Kasumi-1 (cell line): ENCODE measurements at places on chromosomes 4 and X.
A peak's percentile ranks its signal among the peaks of the same experiment; 100 is the strongest.

DNA sequence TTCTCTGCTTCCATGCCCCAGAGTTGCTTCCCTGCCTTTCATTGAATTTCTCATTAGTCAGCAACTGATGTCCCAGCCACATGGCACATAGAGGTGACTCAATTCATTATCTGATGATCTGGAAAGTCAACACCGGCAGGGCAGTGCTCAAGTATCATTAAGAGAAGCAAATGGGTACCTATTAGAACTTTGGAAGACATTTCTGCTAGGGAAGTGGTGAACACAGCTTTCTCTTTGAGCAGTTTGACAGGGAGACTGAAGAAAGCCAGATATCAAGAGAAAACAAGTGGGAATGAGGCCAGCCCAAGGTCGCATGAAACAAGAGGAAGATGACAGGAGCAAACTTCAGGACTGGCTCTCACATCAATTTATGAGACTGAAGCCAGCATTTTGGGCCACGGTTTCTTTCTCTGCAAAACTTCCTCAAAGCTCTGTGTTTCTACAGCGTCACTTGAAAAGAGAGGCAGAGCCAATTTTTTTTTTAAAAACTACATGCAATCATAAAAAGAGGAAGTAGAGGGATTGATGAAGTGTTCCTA lies 108.3 kb upstream of the RPS6KA3 start:
- DNase-seq = peak; percentile 72

- peak; percentile 46 for DNase-seq
Measured at GRCh38 chr4:43481526-43481925, 589.0 kb downstream of the GRXCR1 start.

DNA sequence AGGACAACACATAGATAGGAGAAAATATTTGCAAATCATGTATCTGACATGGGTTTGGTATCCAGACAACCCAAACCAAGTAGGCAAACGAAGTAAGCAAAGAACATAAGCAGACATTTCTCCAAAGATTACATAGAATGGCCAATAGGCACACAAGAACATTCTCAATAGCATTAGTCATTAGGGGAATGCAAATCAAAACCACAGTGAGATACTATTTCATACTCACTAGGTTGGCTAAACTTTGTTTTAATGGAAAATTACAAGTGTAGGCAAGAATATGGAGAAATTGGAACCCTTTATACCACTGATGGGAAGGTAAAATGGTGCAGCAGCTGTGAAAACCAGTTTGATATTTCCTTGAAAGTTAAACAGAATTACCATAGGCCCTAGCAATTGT lies 74.7 kb downstream of the CHRNA9 start:
- no peak for DNase-seq

DNA sequence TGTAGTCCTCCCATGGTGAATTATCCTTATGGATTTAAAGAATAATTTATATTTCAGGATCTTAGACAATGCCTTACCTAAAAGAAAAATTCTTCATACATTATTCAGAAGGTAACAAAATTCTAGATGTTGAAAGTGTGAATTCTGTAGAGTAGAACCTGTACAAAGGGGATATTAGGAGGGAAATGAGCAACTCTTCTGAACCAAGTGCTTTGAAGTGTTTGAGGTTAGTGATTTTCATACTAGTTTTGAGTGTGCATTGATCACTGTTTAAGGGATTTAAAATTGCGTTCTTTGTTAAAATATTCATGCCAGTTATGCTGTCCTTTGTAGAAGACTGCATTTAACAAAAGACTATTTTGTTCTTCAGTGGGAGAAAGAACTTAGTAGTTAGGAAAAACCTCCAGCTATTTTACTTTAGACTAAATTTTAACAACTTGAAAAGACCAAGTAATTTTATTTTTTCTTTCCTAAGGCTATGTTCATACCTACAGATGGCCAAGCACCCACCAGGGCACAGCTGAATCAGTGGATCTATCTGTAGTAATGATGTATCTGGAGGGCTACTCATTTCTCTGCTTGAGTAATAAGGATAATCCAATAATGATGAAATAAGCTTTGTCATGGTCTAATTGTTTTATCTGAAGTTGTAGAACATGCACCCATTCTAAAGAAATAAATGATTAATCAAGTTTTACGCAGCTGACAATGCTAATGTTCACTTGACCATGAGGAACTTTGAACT lies 134.3 kb upstream of the RPS6KA6 start:
- no peak for DNase-seq

DNA sequence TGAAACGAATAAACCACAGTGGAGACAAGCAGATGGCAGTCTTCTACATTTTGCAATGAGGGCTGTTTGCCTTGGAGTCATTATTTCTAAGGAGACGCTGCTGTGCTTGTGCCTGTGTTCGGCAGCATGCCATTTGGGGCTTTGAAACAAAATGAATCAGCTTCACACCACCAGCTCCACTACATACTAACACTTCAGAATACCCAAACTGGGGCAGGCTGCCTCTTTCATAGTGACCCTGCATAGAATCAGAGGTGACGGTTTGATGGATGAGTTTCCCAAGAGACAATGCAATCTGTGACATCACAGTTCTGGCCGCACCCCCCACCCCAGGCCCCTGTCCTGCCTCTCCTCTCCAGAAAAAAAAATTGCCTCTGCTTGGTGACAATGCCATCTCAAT lies 57.1 kb upstream of the MID1 start:
- no peak for DNase-seq

- DNase-seq = no peak
Measured at GRCh38 chr4:163621821-163622220, 127.3 kb downstream of the TMA16 start.

GRCh38 chr4:53990641-53991040 lies 73.8 kb downstream of the CHIC2 start:
- DNase-seq = no peak

DNA sequence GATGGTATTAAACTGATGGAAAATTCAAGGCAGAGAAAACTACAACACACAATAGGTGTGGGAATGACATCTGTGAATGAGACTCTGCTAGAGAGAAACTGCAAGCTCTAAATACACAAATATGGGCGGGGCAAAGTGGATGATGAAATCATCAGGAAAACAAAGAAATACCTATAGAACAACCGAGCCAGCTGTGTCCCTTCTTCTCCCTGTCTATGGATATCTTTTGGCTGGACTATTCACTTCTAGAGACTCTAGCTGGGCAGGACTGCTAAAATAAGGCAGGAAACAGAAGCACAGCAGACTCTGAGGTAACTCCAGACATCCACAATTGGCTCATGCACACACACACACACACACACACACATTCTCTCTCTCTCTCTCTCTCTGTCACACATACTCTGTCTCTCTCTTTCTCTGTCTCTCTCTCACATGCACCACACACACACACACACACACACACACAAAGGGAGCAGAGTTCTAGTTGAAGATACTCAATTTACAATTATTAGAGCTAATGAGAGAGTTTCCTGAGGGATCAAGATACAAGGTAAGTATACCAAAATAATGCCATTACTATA lies 27.2 kb upstream of the EDNRA start:
- no peak for DNase-seq

- no peak for DNase-seq
Measured at GRCh38 chr4:67922697-67923096, 38.9 kb upstream of the TMPRSS11D start.

DNA sequence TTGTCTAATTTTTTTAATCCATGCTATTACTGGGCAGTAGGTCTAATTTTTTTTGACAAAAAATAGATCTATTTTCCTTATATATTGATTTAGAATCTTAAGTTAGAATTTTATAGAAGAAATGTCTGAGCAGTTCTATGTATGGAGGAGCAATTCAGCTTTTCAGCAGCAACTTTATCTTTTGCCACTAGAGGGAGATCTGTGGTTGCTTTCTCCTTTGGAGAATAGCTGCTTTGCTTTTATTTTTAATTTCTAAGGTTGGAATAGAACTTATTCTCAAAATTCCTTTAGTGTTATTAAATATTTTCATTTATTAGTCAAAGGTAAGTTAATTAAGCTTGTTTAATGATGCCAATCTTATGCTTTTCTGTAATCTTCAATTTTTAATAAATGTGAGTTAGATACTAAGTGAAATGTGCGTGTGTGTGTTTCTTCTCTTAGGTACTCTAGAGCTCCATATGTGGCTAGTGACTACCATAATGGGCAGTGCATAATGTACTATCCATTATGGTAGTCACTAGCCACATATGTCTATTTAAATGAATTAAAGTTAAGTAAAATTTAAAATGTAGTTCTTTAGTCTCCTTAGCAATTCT lies 29.3 kb downstream of the FAM199X start:
- DNase-seq = peak; percentile 43

DNA sequence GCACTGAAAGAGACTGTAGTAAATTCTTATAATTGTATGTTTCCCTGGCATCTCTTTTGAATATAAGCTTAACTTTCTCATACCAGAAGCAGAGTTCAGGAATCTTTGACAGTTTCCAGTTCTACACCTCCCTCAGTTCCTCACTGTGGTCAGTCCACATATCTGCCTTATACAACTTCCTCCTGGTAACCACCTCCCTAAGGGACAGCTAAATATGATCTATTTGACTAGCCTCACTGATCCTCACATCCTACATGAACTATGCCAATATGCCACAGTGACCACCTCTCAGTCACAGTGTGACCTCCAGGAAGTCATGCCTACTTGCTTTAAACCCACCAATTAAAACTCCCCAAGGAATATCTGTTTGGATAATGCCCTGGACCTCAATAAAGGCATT lies 51.6 kb upstream of the HDAC8 start:
- no peak for DNase-seq

GRCh38 chrX:101774340-101774739 lies 114.7 kb upstream of the ARMCX2 start:
- no peak for DNase-seq

DNA sequence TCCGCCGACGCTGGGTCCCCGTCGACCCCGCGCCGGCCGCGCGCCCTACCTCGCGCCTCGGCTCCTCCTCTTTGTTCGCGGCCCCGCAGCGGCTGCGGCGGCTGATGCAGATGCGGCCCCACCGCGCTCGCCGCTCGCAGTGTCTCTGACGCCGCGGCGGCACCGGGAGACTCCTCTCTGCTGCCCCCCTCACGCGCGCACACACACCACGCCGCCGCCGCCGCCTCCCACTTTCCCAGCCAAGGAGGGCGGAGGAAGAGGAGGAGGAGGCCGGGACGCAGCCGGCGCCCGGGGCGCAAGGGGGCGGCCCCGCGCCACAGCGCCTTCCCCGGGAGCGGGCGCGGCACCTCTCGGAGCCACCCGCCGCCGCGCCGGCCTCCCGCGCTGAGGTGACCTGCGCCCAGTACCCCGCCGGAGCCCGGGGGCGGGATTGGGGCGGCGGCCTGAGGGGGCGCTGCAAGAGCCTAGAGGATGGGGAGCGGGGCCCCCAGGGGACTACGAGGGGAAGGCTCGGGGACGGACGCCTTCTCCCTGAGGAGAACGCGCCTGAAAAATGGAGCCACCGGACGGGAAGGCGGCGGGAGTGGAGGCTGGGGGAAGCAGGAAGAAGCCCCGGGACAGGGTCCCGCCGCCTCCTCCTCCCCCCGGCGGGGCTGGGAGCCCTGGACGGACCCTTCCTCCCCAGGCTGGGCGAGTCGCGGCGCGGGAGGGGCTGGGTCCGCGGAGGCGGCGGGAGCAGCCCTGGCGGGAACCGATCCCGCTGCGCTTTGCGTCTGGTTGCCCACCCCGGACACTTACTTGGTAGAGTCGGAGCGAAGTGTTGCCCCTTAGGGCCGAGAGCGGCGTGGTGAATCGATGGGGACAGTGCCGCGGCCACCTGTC lies at the start of gene SH3RF1:
Gene SH3RF1 (minus strand): TSS at position 147 of the 882 bp plus-strand sequence. CDS start 1,744 bp downstream, outside the sequence.
- DNase-seq = peak; percentile 68

- no peak for DNase-seq
Measured at GRCh38 chrX:21959362-21960051, 19.0 kb downstream of the SMS start.

DNA sequence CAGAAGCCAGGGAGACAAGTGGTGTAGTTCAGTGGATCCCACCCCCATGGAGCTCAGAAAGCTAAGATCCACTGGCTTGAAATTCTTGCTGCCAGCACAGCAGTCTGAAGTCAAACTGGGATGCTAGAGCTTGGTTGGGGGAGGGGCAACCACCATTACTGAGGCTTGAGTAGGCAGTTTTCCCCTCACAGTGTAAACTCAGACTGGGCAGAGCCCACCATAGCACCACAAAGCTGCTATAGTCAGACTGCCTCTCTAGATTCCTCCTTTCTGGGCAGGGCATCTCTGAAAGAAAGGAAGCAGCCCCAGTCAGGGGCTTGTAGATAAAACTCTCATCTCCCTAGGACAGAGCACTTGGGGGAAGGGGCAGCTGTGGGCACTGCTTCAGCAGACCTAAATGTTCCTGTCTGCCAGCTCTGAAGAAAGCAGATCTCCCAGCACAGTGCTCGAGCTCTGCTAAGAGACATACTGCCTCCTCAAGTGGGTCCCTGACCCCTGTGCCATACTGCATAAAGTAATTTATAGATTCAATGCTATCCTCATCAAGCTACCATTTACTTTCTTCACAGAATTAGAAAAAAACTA lies 163.2 kb downstream of the HHIP start:
- DNase-seq = no peak

- DNase-seq = no peak
Measured at GRCh38 chr4:76981644-76982043, 32.1 kb downstream of the SEPTIN11 start.

DNA sequence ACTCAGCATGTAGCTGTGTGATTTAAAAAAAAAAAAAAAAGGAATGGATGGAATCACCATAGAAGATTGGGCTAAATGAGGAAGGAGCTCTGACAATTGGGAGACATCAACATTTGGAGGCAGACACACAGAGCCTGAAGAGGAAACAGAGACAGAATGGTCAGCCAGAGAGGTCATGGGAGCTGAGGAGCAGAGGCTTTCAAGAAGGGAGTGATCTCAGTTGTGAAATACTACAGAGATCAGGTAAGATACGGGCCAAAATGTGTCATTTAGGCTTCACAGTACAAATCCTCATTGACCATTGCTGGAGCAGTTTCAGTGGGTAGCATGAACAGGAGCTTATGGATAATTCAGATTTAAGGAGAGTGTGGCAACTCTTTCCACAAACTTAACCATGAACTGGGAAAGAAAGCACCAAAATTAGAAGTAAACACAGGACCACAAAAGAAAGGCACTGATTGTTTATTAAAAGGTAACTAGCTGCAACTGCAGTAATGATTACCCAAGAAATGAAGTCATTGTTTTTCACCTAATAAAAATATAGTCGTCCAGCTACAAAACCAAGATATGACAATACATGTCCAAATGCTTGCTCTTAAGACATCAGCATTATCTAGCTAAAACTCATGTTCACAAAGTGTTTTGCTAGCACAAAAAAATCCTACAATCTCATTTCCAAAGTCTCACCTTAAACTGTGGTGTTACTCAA lies 203.2 kb downstream of the DHX15 start:
- no peak for DNase-seq

- no peak for DNase-seq
Measured at GRCh38 chr4:88230969-88231771, 53.2 kb downstream of the PPM1K start.

DNA sequence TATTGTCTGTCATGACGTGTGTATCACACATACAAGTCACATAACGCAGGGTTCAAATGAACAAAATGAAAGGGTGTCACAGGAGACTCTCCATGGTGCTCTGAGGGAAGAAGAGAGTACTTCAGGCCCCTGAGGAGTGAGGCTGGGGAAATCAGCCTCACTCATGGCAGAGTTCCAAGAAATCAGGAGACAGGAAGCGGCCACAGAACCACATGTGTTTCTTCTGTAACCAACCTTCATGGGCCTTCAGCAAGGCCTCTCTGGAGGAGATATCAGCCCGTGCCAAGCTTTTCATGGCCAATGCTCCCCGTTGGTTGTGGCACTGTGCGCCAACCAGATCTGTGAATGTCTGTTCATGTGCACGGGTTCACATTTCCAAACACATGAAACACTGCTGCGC lies 76.0 kb downstream of the NAT8L start:
- DNase-seq = peak; percentile 66

GRCh38 chr4:68883870-68884269 lies 67.7 kb downstream of the UGT2A3 start:
- DNase-seq = no peak

- DNase-seq = no peak
Measured at GRCh38 chr4:114577386-114577785, 21.2 kb upstream of the UGT8 start.
